ENCODE measurements at places on chromosomes 6 and 20.
A peak's percentile ranks its signal among the peaks of the same experiment; 100 is the strongest.

DNA sequence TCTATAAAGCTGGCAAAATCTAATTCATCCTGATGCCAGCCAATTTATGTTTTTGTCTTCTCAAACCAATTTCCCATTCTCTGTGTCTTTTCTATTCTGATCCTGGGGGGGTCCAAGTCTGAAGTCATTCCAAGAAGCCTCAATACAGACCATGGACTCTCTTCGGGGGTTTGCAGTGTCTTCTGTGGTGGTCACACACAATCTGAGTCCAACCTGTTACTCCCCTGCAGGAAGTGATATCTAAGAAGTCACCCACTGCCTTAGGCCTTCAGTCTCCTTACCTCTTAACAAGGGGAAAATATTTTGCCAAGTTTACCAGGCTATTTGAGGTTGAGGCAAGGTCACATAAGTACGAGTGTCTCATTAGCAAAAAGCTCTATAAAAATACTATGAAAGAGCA lies 1.9 kb downstream of the TRIM26 start:
- DNase-seq = no peak

- no peak for DNase-seq
Observed at GRCh38 chr6:148448369-148449012, 105.9 kb downstream of the SASH1 start.

DNA sequence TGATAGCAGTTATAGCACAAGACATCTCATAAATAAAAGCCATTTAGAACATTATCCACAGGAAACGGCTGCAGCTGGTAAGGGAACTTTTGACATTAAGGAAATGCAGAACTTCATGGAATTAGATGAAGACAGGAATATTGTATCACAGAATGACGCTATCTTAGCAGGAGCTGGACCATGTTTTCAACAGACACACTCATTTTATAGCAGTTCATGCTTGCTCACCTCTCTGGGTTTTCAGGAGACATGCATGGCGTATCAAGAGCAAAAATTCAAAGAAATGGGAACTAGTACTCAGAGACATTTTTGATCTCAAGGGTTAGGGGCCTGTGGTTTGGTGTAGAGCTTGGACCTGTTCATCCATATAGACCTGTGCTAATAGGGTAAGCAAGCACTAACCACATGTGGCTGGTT lies 125.0 kb downstream of the FYN start:
- DNase-seq = no peak

- no peak for DNase-seq
Observed at GRCh38 chr20:62381202-62381797, 5.6 kb upstream of the RPS21 start.

DNA sequence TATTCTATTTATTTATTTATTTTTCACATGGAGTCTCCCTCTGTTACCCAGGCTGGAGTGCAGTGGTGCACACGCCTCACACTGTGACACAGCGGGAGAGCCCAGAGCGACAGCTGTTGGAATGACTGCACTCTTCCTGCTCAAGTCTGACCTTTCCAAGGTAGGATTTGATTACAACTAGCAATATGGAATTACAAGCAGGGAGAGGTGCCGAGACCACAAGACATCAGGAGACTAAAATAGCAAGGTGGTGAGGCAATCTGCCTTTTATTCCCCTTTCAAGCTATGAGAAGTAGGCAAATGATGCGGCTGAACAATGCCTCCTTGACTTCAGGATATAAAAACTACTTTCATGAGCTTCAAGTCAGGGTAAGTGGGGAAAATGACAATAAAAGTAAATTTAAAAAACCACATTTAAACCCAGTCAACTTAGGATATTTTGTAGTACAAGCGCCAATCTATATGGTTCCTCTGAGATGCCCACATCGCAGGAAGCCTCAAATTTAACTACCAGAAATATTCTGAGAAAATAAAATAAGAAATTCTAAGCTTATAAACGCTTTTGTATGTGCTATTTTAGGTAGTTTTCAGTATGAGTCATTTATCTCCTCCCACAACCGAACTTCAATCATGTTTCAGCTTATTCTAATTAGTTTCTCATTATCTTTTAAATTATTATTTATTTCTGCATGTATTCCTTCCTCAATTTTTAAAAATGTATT lies 146.9 kb upstream of the SGK1 start:
- DNase-seq = no peak

DNA sequence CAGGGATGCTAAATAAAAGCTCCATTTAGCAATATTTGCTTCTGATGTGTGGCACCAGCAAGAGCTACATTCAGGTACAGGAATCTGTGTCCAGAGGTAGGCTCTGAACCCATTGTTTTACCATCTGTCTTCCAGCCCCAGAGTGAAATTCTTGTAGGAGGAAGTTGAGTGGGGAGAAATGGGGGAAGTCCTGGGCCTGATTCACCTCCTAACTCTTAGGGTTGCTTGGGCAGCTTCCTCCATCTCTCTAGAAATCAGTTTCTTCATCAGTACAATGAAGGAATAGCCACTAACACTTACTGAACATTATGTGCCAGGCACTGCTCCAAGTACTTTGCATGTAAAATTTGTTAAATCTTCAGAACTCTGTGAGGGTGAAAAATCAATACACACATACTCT lies 35.1 kb upstream of the TSPYL1 start:
- no peak for DNase-seq

- no peak for DNase-seq
Observed at GRCh38 chr6:121573481-121573880, 138.0 kb downstream of the GJA1 start.

- DNase-seq = peak; percentile 4
Observed at GRCh38 chr6:110816677-110817076, 1.4 kb upstream of the CDK19 start.

GRCh38 chr6:119170447-119171087 lies 92.1 kb upstream of the FAM184A start:
- DNase-seq = no peak

DNA sequence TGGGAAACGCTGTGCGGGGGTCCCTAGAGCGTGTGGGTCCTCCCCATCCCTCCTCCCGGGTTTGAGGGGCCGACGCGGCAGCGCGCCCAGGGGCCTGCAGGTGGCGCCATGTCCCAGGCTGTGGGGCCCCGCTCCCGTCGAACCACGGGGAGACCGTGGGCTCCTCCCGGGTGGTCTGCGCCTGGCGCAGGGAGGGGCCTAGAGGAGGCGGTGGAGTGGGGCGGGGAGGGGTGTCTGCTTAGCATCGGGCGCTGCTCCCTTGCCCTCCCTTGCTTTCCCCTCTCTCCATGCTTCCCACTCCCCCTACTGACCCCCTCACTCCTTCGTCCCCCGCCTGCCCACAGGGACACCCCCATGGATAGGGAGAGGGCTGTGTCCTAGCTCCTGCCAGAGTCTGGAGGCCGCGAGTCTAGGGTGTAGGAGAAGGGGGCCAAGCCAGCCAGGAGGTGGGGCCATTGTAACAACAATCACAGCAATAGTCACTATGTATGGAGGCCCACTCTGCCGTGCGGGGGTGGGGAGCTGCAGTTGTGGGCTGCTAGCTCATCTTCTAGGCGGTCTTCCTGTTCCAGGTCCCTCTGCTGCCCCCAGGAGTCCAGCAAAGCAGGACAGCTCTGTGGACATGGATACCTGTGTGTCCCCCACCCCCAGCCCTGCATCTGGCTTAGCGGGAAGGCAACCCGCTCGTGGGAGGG lies 51.7 kb downstream of the CHMP4B start:
- no peak for DNase-seq

Measured in activated naive CD4-positive, alpha-beta T cell treated with anti-CD3 and anti-CD28 coated beads, Interleukin-2, amount 50 U/mL, for 72 hours (primary cell).